Activated T-cell treated with anti-CD3 and anti-CD28 coated beads, Interleukin-2, amount 50 U/mL, for 72 hours (primary cell): ENCODE measurements at places on chromosomes 5 and 9. TPM values are rescaled to one million over a fixed set of nuclear protein-coding genes. Genes with fewer than 3 reads are reported as not detected.
A peak's percentile ranks its signal among the peaks of the same experiment; 100 is the strongest.

- no peaks in the 10 kb centered on the region for H3K4me1 ChIP-seq
- DNase-seq: no peak
- no peak overlapping the region for H3K27ac ChIP-seq
- no peaks in the 10 kb centered on the region for H3K27me3 ChIP-seq
- no peak overlapping the region for H3K4me3 ChIP-seq
- H3K36me3 ChIP-seq: no peaks in the 10 kb centered on the region
Observed at GRCh38 chr5:145633474-145633873, 201.7 kb downstream of the PRELID2 start.

- no peaks in the 10 kb centered on the region for H3K4me1 ChIP-seq
- DNase-seq: no peak
- H3K27ac ChIP-seq: no peak overlapping the region
- peaks cover 9% of the 10 kb centered on the region for H3K36me3 ChIP-seq
Observed at GRCh38 chr5:62969409-62970120, 390.9 kb downstream of the LRRC70 start.

DNA sequence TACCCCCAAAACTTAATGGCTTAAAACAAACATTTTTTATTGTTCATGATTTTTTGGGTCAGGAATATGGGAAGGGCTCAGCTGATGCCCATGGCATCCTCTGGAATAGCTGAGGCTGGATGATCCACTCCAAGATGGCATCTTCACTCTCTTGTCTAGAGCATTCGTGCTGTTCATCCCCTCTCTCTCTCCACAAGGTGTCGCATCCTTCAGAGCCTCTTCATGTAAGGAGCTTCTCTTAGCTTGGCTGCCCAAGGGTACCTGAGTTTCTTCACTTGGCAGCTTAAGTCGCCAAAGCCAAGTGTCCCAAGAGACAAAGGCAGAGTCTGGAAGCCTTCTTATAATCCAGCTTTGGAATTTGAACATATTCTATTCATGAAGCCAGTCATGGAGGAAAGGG, 294.7 kb downstream of the CHSY3 start:
- no peaks in the 10 kb centered on the region for H3K36me3 ChIP-seq
- no peaks in the 10 kb centered on the region for H3K4me1 ChIP-seq
- DNase-seq: no peak
- no peak overlapping the region for H3K4me3 ChIP-seq

- DNase-seq: no peak
- H3K27ac ChIP-seq: no peak overlapping the region
- no peak overlapping the region for H3K4me3 ChIP-seq
- no peaks in the 10 kb centered on the region for H3K4me1 ChIP-seq
Observed at GRCh38 chr5:36482812-36483211, 123.6 kb upstream of the SLC1A3 start.

- peaks cover 25% of the 10 kb centered on the region for H3K4me1 ChIP-seq
- H3K27me3 ChIP-seq: no peaks in the 10 kb centered on the region
- H3K27ac ChIP-seq: no peak overlapping the region
- H3K4me3 ChIP-seq: no peak overlapping the region
- H3K36me3 ChIP-seq: peaks cover 5% of the 10 kb centered on the region
- DNase-seq: peak; percentile 18
Observed at GRCh38 chr9:130770679-130771442, 64.2 kb upstream of the ABL1 start.

- DNase-seq: no peak
- no peak overlapping the region for H3K27ac ChIP-seq
- H3K36me3 ChIP-seq: no peaks in the 10 kb centered on the region
- no peaks in the 10 kb centered on the region for H3K4me1 ChIP-seq
Observed at GRCh38 chr5:139798883-139799282, 3.3 kb downstream of the PSD2 start.

Gene GABRP
- total RNA-seq: not detected
